HT1080 (cell line): ENCODE measurements at places on chromosomes 5 and 9. TPM values are rescaled to one million over a fixed set of nuclear protein-coding genes. Genes with fewer than 3 reads are reported as not detected.

DNA sequence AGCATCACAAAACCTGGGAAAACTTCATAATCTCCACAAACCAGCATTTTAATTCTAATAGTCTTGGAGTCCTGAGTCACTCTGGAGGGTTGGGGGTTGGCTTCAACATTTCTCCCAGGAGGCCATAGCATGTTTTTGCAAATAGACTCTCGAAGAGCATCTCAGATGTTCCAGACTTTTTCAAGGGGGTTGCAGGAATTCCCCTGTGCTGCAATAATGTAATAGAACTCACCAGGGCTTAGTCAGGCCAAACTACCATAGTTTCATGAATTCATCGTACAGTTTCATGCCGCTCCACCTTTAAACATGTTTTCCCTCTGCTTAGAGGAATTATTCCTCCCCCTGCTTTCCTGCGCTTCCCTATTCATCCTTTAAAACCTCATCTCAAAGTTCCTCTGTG is 499.5 kb upstream of the KLF4 start:
- no peak for DNase-seq

Gene FOXE1
- not detected in 2 replicates for total RNA-seq

Gene ADRB2
- total RNA-seq: 0.11 and 0.17 TPM in 2 replicates

- DNase-seq: no peak
Measured at GRCh38 chr9:123085916-123086315, 52.4 kb downstream of the GPR21 start.

GRCh38 chr5:175517824-175518450 is 39.6 kb downstream of the SFXN1 start:
- DNase-seq: peak; percentile 72

DNA sequence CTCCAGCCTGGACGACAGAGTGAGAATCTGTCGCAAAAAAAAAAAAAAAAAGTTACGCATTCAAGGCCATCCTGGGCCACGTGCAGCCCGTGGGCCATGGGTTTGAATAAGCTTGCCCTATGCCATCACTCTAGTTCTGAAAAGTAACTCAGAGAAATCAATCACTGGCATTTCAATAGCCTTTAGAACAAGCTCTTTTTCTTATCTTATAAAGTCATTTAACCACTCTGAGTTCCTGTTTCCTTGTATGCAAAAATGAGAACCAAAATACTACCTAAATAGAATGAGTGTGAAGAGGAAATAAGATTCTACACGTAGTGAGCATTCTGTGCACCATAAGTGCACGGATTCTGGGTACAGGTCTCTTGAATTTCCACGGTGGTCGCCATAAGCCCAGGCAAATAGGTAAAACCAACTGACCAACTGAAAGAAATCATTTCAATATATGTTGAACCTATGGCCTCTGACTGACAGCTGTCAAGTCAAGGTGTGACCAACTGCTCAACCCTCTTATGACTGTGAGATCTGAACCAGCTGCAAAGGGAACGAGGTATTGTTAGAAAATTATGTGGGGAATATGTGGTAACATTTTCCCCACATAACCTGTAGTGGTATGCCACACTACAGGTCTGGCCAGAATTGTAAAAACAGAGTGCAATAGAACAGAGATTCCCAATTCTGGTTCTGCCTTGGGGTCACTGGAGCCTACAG is 143.9 kb upstream of the LHFPL2 start:
- DNase-seq: no peak

DNA sequence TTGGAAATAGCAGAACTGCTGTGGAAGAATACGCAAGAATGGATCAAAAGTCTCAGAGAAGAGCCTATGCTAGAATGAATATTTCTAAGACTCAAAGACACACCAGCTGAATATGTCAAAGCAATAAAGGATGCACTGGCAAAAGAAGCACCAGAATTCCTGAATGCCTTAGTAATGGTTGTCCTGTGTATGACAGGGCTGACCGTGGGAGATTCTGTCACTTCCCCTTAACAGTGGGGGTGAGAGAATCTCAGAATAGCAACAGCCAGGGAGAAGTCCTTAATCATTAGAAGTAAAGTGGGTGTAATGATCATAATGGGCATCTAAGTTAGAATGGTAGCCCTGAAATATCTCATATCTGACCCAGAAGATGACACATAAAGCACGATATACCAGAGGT is 14.6 kb upstream of the PRR16 start:
- DNase-seq: peak; percentile 53
